ENCODE measurements at places on chromosomes 2 and 18.

GRCh38 chr18:41783879-41784278 is 171.2 kb upstream of the PIK3C3 start:
- no peak for DNase-seq

GRCh38 chr2:117714110-117714509 is 100.4 kb upstream of the DDX18 start:
- no peak for DNase-seq

DNA sequence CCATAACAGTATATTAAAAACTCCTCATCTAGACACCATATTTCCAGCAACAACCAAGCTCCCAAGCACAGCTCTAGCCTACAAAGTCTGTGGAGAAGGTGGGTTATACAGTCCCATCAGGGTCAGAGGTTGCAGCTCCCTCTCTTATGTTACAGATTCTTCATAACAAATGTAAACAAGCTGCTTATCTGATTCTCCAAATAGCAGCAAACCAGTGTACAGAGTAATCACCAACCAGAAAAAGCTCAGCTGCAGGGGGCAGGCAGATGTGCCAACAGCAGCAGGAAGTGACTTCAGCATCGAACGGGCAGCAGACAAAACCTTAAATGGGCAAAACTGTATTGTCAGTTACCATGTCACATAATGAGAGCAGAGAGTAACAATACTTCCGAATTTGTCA is 52.9 kb upstream of the NABP1 start:
- no peak for DNase-seq

GRCh38 chr2:102620332-102620731 is 979 bp downstream of the SLC9A2 start:
- DNase-seq = no peak

GRCh38 chr2:130347220-130347925 is 4.7 kb downstream of the IMP4 start:
- DNase-seq = no peak
